ENCODE measurements at places on chromosomes 7 and 10. TPM values are rescaled to one million over a fixed set of nuclear protein-coding genes. Genes with fewer than 3 reads are reported as not detected.

The LIPM gene
- polyA plus RNA-seq, result not detected

The HSPA12A gene
- polyA plus RNA-seq, result 10.5 TPM

The ZNF503 gene
- 12.7 TPM for polyA plus RNA-seq

The SUN1 gene
- 46.9 TPM for polyA plus RNA-seq

The DOCK1 gene
- 21.5 TPM for polyA plus RNA-seq

The MRC1 gene
- 5.0 TPM for polyA plus RNA-seq

The YAE1 gene
- polyA plus RNA-seq, result 10.4 TPM

The ABCB8 gene
- 14.6 TPM for polyA plus RNA-seq

The COL26A1 gene
- polyA plus RNA-seq, result 1.1 TPM
